ENCODE measurements at places on chromosomes 11 and 22.

- no peak for DNase-seq
These were observed 60.4 kb downstream of the BMAL1 start for GRCh38 chr11:13338019-13338426.

DNA sequence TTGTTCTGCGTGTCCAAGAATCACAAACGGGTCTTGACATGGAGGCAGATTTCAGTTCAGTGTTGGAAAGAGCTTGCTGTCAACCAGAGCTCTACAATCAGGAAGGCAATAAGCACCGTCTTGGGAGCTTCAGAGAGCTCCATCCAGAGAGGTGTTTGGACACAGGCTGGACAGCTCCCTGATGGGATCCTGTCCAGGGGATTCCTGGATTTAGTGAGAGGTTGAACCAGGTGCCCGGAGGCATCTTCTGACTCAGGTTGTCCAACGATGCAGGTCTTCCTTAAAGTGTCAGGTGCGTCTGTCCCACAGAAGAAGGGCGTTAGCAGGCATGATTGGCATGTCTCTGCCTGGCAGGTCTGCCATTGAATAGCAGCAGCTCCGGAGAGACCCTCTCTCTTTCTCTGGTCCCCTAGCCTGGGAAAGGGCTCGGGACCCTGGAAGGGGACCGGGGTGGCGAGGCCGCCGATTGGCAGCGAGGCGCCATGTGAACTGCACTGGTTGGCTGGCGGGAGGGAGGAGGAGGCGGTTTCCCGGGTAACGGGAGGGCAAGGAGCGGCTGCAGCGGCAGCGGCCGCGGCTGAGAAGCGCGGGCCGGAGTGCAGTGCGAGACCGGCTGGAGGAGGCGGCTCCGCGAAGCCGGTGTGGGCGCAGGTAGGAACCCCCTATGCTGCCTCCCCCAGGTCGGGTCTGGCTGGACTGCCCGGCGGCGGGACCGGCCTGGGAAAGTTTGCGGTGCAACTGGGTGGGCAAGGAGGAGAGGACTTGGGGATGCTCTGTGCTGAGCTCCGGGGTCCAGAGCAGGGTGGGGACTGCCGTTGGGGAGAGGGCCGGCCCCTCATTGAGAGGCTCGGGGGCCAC, 104.1 kb upstream of the E2F8 start:
- no peak for DNase-seq

- no peak for DNase-seq
These were observed 96.0 kb upstream of the PITPNB start for GRCh38 chr22:28015046-28015425.

- DNase-seq = no peak
These were observed 77.3 kb upstream of the NECTIN1 start for GRCh38 chr11:119806064-119806915.

- no peak for DNase-seq
These were observed 18.9 kb upstream of the YPEL1 start for GRCh38 chr22:21754523-21754922.

DNA sequence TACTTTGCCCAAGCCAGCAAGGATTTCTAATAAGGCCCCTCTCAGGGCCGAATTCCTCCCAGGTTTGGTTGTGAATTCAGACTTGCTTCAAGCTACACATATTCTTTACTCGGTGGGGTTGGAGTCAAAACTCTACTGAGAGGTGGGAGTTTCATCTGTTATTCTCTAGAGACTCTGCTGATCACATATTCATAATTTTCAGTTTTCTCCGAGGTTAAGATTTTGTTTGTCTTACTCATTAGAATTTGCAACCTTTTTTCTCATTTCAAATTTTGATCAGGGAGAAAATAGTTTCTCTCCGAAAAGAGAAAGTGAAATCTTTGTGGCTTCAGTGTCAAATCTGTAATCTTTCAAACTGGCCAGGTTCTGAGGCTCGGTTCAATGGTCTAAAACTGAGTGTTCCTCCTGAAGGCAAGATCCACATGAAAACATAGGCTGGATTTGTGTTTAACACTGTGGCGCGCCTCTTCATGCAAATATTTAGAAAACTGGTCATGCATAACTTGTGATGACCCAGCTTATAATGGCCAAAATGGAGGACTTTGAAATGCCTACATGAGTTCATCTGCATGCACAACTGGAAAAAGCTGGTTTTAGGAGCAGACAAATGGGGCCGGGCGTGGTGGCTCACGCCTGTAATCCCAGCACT, 21.5 kb upstream of the GSTP1 start:
- DNase-seq = no peak

DNA sequence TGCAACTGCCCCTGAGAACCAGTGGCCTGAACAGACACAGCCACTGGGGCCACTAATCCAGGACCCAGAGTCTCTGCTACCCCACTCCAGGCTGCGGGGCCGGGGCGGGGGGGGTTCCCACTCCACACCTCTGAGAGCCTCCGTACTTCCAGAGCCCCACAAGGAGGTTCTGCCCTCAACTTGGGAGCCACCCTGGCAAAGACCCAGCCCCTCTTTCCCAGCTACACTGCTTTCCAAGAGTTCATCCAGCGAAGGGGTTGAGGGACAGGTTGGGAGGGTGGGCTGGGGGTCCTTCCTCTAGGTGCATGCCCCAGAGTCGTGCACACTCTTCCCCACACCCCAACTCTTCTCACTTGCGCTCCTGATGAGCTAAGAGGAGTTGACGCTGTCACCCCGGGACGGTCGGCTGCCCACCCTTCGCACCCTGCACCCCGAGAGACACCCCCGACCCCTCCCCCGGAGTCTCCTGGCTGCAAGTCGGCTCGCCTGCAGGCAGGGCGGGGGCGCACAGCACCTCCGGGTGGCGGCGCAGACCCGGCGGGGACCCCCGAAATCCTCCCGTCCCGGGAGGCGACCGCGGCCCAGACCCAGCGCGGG, 531 bp downstream of the RAB3IL1 start:
- no peak for DNase-seq

DNA sequence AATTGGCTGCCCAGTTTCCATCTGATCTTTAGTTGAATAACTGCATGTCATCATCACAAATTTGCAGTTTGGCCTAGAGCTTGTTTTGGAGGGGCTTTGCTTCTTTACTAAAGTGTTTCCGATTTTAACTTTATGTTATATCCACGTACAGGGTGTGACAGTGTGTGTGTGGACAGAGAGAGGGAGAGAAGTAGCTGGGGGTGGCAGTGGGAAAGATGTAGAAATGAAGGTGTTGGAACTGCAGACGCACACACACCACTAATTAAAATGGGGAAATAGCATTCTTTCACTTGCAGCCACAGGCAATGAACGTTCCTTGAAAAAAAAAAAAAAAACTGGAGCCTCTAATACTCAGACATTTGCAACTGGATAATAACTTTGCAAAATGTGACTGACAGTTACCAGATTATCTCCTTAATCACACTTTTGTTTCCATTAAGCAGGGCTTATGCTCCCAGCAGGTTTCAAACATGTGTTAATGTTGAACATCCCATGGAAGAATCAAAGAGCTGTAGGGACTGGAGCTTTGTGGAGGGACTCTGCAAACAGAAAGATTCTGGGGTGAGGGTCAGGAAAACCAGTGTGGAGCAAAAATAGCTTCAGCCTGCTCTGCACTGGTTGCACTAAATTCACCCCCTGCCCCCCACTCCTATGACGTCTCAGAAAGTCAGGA, 238.1 kb upstream of the TENM4 start:
- DNase-seq = no peak

GRCh38 chr11:72696866-72697700, 22.9 kb upstream of the PDE2A start:
- DNase-seq = no peak

DNA sequence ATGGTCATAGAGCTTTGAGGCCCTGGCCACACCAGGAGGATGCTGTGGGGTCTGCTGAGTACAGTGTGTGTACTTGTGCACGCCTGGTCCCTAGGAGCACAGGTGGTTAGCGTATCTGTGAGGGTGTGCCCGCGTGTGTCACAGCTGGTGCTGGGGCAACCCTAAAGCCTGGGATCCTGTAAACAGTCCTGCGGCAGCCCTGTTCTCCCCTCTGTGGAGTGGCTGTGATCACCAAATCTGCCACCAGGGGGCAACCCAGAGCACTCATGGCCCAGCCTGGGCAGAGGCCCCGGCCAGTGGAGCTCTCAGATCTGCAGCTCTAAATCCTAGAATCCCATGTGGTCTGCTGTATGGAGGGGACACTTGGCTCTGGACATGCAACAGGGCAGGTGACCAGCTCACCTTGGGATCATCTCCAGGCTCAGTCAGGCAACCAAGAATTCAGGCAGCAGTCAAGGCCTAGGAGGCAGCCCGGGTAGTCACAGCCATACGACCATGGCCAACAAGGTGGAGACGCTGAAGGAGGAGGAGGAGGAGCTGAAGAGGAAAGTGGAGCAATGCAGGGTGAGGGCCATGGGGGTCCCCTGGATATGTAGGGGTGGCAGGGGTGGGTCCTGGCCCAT, 3.9 kb downstream of the SH3BP1 start:
- DNase-seq = peak; percentile 80

DNA sequence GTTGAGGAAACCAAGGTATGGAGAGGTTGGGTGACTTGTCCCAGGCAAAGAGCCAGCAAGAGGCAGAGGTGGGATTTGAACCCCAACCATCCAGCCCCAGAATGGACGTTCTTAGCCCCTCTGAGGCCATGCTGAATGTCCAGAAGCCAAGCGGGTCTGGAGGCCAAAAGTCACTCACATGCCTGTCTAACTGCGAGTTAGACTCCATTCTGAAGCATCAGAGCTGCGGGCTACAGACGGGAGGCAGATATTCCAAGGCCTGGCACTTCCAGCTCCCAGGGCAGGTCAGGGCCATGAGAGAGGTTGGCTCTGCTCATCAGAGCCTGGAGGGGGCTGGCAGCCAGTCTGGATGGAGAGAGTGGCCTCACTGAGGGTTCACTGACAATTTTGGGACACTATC, 616.5 kb downstream of the BRD1 start:
- no peak for DNase-seq

GRCh38 chr11:9738116-9738515, 74.2 kb downstream of the SWAP70 start:
- no peak for DNase-seq

DNA sequence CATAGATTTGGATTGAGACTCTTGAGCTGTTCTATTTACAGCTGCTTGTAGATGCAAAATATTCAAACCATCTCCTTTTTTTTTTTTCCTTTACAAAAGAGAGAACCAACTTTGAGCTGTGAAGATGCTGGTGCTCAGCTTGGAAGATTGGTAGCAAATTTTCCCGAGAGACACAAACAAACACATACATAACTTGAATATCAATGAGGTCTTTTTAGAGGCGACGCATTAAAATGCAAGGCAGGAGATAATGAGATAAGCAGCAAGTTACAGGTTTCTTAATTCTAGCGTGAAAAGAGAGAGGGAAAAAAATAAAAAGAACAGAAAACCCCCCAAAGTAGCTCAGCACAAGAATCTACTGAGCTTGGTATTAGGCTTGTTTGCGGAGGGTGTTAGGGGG, 247.0 kb upstream of the SORL1-AS1 start:
- no peak for DNase-seq

DNA sequence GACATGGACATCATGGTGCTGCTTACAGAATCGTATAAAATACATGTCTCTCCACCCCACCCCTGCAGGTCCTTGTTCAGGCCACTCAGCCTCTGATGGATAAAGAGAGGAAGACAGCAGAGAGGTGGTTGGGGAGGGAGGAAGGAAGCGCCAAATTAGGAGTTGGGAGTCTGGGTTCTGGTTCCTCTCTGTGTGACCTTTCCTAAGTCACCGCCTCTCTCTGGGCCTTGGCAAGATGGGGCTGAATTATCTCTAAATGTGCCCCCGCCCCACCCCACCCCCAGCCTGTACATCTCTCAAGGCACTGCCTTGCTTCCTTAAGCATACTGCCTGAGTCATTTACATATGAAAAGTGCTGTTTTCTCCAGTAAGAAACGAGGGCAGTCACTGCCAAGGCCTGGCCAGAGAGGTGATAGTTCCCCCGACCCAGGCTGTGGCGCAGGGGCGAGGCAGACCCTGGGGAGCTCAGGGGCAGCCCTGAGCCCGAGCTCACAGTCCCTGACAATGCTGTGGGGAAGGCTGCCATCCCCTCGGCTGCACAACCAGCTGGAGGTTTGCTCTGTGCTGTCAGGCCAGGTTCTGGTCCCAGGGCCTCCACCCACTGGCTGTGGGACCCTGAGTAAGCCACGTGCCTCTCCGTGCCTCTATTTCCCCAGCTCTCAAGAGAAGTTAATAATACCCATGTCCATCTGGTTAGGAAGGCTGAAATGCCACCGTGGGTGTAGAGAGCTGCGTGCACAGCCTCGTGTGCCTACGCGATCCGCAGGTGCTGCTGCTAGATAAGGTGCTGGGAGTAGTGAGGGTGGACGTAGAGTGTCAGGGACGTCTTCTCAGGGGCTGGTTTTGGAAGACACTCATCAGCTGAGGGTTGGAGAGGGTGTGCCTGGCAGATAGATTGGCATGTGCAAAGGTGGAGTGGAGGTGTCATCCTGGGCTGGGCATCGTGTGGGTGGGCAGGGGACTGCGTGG, 55.3 kb downstream of the CACNA1I start:
- DNase-seq = no peak

- DNase-seq = no peak
These were observed 79.9 kb upstream of the PRR5 start for GRCh38 chr22:44622147-44622427.

DNA sequence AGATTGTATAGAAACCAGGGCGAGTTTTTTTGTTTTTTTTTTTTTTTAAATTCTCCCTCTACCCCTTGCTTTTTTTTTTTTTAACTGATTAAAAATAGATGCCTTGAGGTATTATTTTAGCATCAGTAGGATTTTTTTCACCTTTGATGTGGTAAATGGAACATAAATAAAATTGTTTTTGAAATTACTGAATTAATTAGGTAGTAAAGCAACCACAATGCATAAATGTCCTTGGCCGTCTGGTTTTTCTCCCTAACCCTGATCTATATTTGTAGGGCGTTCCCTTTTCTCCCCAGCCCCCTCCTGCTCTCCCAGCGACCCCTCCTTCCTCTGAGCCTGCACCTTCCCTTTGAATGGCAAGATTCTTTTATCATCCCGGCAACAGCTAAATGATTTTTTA, 107.8 kb downstream of the ZBTB16 start:
- no peak for DNase-seq

DNA sequence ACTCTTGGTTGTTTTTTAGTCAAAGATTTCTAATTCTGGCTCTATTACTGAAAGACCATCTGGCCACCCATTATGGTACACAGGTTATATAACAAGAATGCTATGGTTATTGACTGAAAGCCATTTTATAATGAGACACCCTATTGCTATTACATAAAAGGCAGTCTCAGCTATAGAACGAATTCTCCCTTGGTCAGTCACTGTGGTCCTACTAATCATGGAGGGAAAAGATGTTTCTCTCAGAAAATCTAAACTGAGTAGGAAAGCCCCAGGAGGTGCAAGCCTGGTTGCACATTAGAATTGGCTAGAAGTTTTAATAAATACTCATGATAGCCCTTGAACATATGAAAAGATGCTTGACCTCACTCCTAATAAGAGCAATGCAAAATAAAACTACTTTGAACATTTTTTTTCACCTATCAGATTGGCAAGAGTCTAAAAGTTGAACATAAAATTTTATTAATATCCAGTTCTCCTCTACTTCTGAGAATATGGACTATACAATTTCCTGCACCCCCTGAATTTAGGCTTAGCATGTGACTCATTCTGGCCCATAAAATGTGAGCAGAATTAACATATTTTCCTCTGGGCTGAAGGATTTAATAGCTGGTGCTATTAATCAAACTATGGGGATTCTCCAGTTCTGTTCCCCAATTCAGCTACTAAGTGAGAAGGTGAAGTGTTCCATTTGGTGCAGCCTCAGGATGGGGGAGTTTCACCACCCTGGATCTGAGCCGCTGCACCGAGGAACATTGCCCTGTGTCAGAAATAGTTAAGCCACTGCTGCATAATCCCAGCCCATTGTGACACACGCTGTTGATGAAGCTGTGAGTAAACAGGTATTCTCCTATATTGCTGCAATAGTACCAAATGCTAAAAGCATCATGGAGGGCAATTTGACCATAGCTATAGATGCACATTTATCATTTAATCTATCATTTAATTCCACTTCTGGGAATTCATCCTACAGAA, 11.5 kb upstream of the CRKL start:
- no peak for DNase-seq
